Stimulated activated CD4-positive, alpha-beta T cell treated with anti-CD3 and anti-CD28 coated beads, Interleukin-1b, Interleukin-23, amount 100 ng/mL, for 1 hour (primary cell): ENCODE measurements at places on chromosomes 2 and 18.

- no peak for DNase-seq
Observed at GRCh38 chr2:190979906-190980629, 33.9 kb downstream of the STAT1 start.

GRCh38 chr18:36130039-36130831 is 536 bp downstream of the ELP2 start:
- DNase-seq = no peak

DNA sequence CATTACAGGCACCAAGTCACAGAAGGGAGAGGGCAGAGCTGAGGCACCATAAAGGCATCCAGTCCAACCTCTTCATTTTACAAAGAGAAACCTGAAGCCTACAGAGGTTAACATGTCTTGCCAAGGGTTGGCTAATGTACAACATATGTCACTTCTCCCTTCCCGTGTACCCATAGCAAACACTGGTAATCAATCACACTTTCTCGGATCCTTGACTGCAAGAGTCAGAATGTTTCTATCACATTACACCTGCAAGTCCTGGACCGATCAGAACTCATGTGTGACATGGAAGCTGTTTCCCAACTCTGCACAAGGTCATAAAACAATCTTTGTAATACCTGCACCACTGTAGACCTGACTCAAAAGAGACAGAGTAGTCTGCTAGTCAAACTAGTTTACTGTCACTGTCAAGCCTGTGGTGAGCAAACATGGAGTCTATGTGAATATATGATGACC is 6.0 kb downstream of the ANKRD44 start:
- DNase-seq = no peak

DNA sequence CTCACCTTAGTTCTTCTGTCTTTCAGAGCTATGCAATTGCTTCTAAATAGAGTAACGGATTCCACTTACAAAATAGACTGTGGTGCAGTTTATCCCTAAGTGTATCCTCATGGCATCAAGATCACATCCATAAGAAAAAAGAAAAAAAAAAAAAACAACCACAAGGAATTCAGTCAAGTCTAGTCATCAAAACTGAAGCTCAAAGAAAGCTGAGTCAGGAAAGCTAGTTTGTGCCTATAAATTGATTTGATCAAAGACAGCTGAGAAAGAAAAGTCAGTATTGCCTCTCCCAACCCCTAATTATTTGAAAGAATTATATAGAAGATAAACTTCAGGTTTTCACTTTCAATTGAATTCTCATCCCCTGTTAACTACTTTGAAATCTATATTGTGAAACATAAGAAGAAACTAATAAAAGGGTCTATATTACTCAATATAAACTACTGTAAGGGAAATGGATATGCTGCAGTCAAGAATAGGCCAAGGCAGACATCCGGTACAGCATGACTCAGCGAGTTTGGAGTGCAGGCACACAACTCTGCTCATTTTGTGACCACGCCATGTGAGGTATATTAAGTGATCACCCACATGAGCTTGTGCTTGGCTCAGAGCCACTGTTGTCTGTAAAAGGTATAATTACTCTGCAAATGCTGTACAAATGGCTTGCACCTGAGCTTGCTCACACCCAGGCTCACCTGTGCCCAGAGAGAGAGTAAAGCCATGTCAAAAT is 568.1 kb upstream of the CRIM1 start:
- DNase-seq = no peak

DNA sequence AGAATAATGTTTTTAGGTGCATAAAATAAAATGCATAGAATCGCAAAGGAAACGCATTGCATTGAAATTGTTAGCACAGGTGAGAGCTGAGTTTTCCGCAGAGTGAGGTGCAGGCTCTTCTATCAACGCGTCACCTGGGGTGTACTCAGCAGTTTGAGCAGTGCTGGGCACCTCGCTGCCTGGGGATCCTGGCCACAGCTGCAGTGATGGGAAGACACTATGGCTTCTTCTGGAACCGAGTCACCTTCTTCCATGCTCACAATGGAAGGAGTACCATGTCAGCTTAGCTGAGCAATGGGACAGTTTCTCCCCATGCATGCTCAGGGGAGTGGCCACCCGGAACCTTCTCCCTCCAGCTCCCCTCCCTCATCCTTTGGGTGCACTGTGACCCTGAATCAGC is 95.4 kb upstream of the OTOS start:
- DNase-seq = no peak

GRCh38 chr2:18149660-18150246 is 271.3 kb downstream of the KCNS3 start:
- no peak for DNase-seq

GRCh38 chr2:7593360-7593759 is 676.1 kb downstream of the RNF144A start:
- DNase-seq = no peak
